ENCODE measurements at places on chromosomes 2 and 18. TPM values are rescaled to one million over a fixed set of nuclear protein-coding genes. Genes with fewer than 3 reads are reported as not detected.

CSRNP3 gene
- under 0.01 TPM for total RNA-seq

SOWAHC gene
- total RNA-seq: 5.0 TPM

G6PC2 gene
- not detected for total RNA-seq

CROCC2 gene
- total RNA-seq: not detected

IGFBP2 gene
- total RNA-seq: 35.0 TPM

DSEL gene
- 60.4 TPM for total RNA-seq

KCNG2 gene
- not detected for total RNA-seq

TGFA gene
- total RNA-seq: not detected

TMEM200C gene
- not detected for total RNA-seq

GPR39 gene
- total RNA-seq: 21.2 TPM

CCDC178 gene
- total RNA-seq: under 0.01 TPM

XIRP2 gene
- 1.9 TPM for total RNA-seq

HOXD12 gene
- total RNA-seq: 0.22 TPM

NEURL3 gene
- total RNA-seq: not detected

SLC9A4 gene
- total RNA-seq: not detected

Data from placental pericyte (primary cell).